ENCODE measurements at places on chromosomes 1 and 21.

DNA sequence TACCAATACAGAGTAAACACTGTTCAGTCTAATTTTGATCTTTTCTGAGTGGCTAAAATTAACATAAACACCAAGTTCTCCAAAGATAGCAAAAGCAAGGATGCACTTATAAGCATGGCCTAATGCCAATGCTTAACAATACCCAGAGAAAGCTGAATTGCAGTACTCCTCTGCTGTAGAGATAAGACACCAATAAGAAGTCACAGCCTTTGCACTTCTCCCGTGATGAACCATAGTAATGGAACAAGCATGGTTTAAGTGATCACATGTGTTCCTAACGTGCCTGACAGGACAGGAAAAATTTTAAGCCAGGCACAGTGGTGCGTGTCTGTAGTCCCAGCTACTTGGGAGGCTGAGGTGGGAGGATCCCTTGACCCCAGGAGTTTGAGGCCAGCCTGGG is 5.6 kb downstream of the PRDX1 start:
- no peak for DNase-seq

GRCh38 chr1:154501423-154502065 is 475 bp upstream of the TDRD10 start:
- no peak for DNase-seq

GRCh38 chr1:79679916-79680315 is 673.4 kb upstream of the ADGRL4 start:
- no peak for DNase-seq

- no peak for DNase-seq
These were observed 99.2 kb downstream of the CTH start for GRCh38 chr1:70509996-70510876.

GRCh38 chr1:164588516-164589341 is 29.7 kb downstream of the PBX1 start:
- DNase-seq: no peak

DNA sequence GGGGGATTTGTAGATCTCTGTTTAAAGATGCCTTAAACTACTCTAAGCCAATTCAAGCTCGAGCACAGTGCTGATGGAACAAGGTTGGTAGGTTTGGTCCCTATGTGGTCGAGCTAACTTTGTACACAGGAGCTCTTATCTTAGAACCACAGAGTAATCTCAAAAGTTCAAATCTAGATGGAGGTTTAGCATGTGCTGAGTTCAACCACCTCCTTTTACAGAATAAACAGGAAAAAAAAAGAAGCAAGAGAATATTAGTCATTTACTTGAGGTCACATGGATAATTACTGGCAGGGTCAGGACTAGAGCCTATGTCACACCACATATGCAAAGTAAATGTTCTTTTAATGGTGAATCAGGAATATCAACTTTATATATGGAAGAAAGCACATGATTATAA is 86.2 kb downstream of the DTL start:
- DNase-seq: no peak

DNA sequence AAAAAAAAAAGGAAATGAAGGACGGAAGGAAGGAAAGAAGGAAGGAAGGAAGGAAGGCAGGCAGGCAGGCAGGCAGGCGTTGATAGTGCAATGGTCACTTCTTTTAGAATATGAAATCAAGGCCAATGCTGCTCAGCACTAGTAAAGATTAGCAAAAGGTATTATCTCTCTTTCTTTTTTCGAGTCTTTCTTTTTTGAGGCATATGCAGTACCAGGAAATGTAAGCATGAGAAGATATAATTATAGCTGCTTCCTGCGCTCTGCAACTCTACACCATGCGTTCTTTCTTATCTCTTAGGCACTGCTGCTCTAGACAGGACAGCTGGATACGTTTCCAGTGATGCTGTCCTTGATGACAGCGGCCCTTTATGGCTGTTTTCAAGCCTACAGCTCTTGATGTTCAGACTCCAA is 1512.5 kb upstream of the B3GALT2 start:
- DNase-seq: no peak

- no peak for DNase-seq
These were observed 2.3 kb upstream of the OPTC start for GRCh38 chr1:203491664-203492063.

Measured in activated T-helper 9 cell treated with anti-CD3 and anti-CD28 coated beads, Interleukin-2, amount 50 U/mL, for 16 hours (primary cell).